ENCODE measurements at places on chromosomes 4 and X.

- no peak overlapping the region for H3K4me3 ChIP-seq
- no peak for DNase-seq
- peaks cover 5% of the 10 kb centered on the region for H3K4me1 ChIP-seq
- peak overlapping the region; percentile 17 for H3K27ac ChIP-seq
- H3K27me3 ChIP-seq, result peaks cover 54% of the 10 kb centered on the region
- H3K36me3 ChIP-seq, result no peaks in the 10 kb centered on the region
Measured at GRCh38 chr4:4893721-4894120, 34.3 kb downstream of the MSX1 start.

GRCh38 chr4:169968999-169969398 is 57.2 kb downstream of the MFAP3L start:
- no peak overlapping the region for H3K4me3 ChIP-seq
- no peak overlapping the region for H3K27ac ChIP-seq
- no peak for DNase-seq
- H3K4me1 ChIP-seq, result no peaks in the 10 kb centered on the region
- H3K36me3 ChIP-seq, result no peaks in the 10 kb centered on the region

- no peak overlapping the region for H3K4me3 ChIP-seq
- no peak for DNase-seq
- no peaks in the 10 kb centered on the region for H3K4me1 ChIP-seq
- no peaks in the 10 kb centered on the region for H3K27me3 ChIP-seq
- no peaks in the 10 kb centered on the region for H3K36me3 ChIP-seq
Measured at GRCh38 chrX:121886557-121886956, 839.1 kb downstream of the GLUD2 start.

DNA sequence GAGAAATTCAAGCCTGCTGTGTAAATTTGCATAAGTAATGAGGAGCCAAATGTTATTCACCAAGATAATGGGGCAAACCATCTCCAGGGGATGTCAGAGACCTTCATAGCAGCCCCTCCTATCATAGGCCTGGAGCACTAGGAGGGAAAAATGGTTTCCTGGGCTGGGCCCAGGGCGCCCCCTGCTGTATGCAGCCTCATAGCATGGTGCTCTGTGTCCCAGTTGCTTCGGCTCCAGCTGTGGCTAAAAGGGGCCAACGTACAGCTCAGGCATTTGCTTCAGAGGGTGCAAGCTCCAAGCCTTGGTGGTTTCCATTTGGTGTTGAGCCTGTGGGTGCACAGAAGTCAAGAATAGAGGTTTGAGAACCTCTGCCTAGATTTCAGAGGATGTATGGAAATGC is 859.3 kb downstream of the RPA4 start:
- H3K27ac ChIP-seq, result no peak overlapping the region
- H3K27me3 ChIP-seq, result peaks cover 4% of the 10 kb centered on the region
- H3K4me3 ChIP-seq, result no peak overlapping the region
- no peaks in the 10 kb centered on the region for H3K36me3 ChIP-seq
- H3K4me1 ChIP-seq, result no peaks in the 10 kb centered on the region
- DNase-seq, result no peak

DNA sequence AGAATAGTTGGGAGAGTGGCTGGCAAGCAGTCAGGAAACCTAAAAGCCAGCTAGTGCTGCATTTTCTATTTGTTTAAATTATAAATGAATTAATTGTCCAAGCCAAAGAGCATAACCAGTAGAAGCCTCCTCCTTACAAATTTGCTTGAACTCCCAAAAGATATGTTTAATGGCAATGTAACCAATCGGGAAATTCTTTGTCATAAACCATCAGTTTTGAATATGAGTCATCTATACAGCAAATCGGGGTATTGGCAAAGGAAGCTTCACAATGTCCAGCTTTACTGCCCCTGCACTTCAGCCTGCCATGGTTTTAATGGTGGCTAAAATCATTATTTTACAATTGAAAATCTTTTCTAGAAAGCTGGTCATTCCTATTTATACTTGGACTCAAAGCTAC is 216.6 kb downstream of the SHROOM3 start:
- no peak for DNase-seq
- peaks cover 5% of the 10 kb centered on the region for H3K27me3 ChIP-seq
- no peak overlapping the region for H3K4me3 ChIP-seq
- no peak overlapping the region for H3K27ac ChIP-seq
- H3K4me1 ChIP-seq, result no peaks in the 10 kb centered on the region

- DNase-seq, result no peak
- H3K36me3 ChIP-seq, result no peaks in the 10 kb centered on the region
- H3K27ac ChIP-seq, result no peak overlapping the region
- H3K27me3 ChIP-seq, result no peaks in the 10 kb centered on the region
- H3K4me3 ChIP-seq, result no peak overlapping the region
Measured at GRCh38 chr4:22099896-22100295, 151.3 kb upstream of the KCNIP4 start.

- H3K27ac ChIP-seq, result no peak overlapping the region
- H3K4me3 ChIP-seq, result no peak overlapping the region
- peaks cover 22% of the 10 kb centered on the region for H3K27me3 ChIP-seq
Measured at GRCh38 chr4:6250235-6250983, 19.2 kb upstream of the WFS1 start.

DNA sequence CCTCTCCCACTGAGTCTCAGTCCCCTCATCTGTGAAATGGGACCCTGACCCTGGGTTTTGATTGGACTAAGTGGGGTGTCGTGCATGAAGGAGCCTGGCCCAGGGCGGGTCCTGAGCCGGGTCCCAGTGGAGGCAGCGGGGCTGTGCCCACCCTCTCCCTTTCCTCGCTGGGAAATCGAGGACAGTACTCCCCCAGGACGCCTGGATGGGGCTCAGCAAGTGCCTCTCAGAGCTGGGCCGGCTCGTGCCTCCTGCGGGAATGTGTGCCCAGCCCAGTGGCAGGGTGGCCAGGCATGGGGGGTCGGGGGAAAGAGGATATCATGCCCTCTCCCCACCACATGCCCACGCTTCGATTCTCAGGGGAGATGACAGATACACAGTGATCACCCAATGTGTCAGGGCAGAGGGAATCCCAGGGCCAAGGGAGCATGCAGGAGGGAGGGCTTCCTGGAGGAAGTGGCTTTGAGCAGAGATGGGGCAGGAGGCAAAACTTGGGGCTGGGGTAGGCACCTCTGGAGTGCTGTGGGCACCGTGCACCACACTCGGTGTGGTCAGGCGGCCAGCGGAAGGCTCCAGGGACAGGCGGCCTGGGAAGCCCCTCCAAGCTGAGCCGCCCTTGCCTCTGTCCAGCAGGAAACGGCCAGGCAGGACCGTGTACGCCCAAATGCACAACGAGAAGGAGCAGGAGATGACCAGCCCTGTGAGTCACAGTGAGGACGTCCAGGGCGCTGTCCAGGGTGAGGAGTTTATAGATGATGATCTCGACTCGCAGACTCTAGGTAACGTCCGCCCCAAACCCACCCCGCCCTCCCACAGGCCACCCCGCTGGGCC is 203.0 kb downstream of the AFAP1 start:
- H3K27ac ChIP-seq, result no peak overlapping the region
- no peak overlapping the region for H3K4me3 ChIP-seq
- H3K36me3 ChIP-seq, result no peaks in the 10 kb centered on the region
- no peak for DNase-seq
- H3K4me1 ChIP-seq, result no peaks in the 10 kb centered on the region
- H3K27me3 ChIP-seq, result peaks cover 11% of the 10 kb centered on the region

DNA sequence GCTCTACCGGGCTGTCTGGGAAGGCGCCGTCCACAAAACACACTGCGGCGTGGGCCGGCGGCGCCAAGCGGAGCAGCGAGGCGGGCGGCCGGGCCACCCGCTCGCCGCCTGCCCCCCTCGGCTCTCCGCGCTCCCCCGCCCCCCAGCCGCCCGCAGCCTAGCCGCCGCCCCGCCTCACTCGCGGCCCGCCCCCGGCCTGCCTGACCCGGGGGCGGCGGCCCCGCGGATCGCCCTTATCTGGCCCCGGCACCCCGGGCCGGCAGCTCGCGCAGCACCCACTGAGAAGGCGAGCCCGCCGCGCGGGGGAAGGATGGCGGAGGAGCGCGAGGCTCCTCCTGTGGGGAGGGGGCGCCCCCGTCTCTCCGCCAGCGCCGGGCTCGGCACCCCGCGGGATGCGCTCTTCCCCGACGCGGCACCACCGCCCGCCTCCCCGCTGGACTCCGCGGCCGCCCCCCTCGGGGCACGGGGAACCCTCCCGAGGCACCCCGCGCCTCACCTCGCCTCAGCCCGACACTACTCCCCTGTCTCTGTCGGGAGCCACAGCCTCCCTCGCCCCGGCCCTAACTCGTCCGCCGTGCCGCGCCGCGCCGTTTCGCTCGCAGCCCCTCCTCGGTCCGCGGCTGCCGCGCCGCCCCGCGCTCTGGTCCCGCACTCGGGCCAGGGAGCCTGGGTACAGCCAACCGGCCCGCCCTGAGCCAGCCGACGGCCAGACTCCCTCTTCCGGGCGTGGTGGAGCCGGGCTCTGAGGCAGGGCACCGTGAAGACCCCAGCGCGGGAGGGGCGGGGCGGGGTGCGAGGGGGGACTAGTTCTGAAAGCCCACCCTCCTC is 566 bp downstream of the ATP11C start:
- DNase-seq, result peak; percentile 44
- H3K4me3 ChIP-seq, result peak overlapping the region; percentile 96
- H3K36me3 ChIP-seq, result no peaks in the 10 kb centered on the region

DNA sequence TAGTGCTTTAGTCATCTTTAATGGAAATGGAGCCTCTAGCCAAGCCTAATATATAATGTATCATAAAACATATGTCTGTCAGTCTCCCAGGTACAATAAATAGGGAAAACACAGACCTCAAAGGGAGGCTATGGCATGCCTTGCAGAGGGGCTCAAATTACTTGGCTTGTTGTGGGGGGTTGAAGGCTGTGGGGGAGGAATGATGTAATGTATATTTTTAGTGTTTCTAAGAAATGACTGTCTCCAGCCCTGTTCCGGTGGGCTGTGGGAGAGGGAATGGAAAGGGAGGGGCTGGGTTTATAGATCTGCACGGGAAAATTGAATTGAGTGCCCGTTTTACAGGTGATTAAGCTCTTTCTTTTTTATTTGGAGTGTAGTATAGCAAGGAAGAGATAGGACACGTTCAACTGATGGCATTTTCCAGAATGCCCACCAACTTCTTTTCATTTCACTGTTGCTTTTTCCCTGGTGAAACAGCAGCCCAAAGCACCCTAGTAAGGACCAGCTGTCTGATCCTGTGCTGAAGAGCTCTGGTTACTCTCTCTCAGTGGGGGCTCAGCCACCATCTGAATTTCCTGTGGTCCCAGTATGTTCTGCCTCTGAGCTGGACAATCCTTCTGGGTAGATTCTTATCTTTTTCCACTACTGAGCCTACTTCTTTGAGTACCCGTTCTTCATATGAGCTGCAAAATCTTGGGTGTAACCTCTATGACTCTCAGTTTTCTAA is 220.7 kb upstream of the CASK start:
- peaks cover 6% of the 10 kb centered on the region for H3K36me3 ChIP-seq
- H3K27me3 ChIP-seq, result no peaks in the 10 kb centered on the region
- no peak overlapping the region for H3K27ac ChIP-seq
- no peak overlapping the region for H3K4me3 ChIP-seq

- H3K36me3 ChIP-seq, result no peaks in the 10 kb centered on the region
- no peak for DNase-seq
- H3K4me3 ChIP-seq, result no peak overlapping the region
- H3K4me1 ChIP-seq, result peaks cover 5% of the 10 kb centered on the region
Measured at GRCh38 chr4:10182446-10183424, 66.1 kb upstream of the WDR1 start.

DNA sequence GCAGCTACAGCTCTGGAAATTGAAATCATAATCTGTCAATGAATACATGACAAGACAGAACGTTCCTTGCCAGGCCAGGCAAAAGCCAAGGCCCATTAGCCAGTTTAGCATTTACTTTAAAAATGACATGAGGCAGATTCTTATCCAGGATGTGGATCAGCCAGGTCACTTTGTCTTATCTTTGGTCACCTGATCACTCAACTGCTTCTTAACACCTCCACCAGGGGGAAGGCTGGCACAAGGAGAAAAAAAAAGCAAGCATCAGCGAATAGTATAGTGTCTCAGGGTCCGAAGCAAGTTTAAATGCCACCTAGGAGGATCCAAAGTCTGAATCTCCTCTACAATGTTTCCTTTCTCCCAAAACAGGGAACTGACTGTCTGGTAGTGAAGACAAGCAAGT is 18.8 kb downstream of the ATP1B4 start:
- no peak overlapping the region for H3K4me3 ChIP-seq
- no peaks in the 10 kb centered on the region for H3K36me3 ChIP-seq

DNA sequence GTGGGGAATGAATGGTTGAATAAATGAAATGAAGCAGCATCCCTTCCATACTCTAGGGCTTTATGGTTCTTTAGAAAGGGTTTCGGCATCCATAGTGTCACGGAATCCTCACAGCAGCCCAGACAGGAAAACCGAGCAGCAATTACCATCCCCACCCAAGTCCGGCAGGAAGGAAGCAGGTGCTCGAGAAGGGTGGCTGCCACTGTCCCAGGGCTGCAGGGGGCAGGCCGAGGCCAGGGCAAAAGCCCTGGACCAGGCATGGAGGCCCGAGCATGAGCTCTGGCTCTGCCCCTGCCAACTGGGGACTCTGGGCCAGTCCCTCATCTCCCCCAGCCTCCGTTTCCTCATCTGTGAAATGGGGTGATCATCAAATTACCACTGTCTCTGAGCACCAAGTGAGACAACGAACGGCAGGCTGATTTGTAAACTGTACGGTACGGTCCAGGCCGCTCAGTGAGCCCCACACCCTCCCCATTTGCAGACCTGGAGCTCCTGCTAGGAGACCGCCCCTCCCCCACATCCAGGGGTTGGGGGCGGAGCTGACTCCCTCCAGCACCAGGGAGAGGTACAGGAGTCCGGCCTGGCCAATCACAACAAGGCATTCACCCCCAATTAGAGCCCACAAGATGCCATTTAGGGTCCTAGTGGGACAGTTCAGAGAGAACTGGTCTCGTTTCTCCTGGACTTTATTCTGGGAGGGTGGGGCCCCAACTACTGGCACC is 100.4 kb downstream of the WFS1 start:
- peaks cover 5% of the 10 kb centered on the region for H3K27me3 ChIP-seq
- H3K4me3 ChIP-seq, result no peak overlapping the region
- DNase-seq, result no peak
- H3K4me1 ChIP-seq, result no peaks in the 10 kb centered on the region
- H3K27ac ChIP-seq, result no peak overlapping the region

DNA sequence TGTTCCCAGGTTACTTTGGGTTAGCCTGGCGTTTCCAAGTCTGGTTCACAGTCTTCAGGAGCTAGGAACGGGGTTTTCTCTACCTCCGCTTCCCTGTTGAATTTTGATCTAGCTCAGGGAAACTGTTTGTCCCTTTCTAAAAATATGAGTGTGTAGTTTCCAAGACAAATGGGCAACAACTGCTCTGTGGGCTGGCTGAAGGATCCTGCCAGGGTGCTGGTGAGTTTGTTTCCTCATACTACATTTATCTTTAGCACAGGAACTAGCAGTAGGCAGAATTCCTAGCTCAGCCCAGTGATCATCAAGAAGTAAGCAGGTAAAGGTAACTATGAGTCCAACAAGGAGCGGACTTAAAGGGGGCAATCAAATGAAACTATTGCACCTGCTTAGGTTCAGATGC is 13.3 kb upstream of the FAM47E start:
- H3K27me3 ChIP-seq, result peaks cover 8% of the 10 kb centered on the region
- no peak overlapping the region for H3K27ac ChIP-seq

All from naive B cell (primary cell).